ENCODE measurements at places on chromosomes 12 and 14.
A peak's percentile ranks its signal among the peaks of the same experiment; 100 is the strongest.

DNA sequence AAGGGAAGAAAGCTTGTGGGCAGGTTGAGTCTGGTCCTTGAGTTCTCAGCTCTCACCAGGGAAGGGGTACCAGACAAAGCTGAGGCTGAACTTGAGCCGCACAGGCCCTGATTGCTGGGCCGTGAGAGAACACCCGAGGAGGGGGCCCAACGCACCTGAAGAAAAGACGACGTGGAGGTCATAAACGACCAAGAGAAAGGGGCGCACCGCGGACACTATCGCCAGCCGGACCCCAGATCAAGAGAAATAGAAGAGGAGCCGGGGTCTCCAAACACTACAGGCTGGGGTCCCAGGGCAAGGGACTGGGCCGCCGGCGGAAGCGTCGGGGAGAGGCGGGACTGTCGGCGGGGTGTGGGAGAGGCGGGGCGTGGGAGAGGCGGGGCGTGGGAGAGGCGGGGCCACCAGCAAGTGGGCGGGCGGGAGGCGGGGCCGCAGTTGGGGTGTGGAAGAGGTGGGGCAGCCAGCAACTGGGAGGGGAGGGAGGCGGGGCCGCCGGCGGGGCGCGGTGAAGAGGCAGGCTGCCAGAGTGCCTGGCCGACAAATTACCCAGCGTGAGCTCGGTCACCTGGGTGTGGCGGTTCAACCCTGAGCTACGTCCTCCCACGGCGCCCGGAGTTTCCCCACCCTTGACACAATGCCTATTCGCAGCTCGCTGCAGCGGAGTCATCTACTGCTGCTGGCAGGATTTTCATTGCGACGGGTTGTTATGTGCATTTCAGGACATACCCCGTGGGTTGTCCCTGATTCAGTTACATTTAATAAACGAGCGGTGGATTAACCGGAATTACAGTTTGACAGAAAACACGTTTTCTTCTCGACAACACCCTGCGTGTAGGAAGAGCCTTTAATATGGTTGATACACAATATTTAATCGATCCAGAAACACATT is 15.5 kb upstream of the NEMF start:
- peak; percentile 96 for DNase-seq

- DNase-seq, result no peak
These were observed 465.8 kb downstream of the APAF1 start for GRCh38 chr12:99110868-99111267.

DNA sequence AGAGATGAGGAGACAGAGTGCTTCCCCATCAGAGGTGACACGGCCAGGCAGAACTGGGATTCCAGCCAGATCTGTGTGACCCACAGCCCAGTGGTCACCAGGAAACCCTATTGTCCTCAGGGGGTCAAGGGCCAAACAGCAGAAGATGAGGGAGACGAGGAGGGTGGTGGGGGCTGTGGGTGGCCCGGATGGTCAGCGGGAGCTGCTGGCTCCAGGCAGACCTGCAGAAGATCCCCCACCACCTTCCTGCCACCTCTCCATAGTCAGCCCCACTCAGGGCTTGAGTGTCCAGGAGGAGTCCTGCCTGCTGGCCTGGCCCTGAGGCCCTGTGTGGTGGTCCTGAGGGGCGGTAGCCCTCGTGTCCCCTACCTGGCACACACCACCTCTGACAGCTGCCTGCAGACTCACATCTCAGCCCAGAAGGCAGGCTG is 136.8 kb downstream of the CALM1 start:
- no peak for DNase-seq

- no peak for DNase-seq
These were observed 2.1 kb downstream of the ATP2B1 start for GRCh38 chr12:89706551-89706950.

DNA sequence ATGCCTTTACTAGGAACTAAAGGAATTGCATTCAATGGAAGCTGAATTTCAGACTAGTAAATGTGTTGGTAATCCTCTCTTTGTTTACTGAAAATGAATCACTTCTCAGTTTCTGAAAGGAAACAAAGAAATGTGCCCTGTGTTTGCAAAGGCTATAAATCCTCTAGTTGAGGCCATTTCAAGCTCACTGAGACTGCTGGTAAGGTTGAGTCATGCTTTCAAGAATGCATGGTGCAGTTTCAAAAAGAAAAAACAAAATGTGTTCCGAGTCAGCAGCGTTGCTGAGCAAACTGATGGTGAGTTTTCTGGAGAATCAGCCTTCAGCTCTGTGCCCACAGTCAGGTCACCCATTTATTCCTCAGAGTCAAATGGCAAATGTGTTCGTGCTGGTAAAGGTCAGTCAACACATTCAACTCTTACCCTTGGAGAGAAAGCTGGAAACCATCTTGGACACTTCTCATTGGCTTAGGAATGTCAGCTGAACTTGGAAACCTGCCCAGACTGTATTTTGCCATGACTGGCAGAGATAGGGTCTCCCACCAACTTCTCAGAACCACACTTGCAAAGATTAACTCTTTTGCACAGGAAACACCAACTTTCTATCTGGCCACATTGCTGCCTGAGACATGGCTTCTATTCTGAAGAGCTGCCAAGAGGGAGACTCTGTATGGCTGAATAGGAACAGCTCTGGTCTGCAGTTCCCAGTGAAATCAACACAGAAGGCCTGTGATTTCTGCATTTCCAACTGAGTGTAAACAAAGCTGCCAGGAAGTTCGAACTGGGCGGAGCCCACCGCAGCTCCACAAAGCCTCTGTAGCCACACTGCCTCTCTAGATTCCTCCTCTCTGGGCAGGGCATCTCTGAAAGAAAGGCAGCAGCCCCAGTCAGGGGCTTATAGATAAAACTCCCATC is 484.4 kb downstream of the ATP23 start:
- no peak for DNase-seq

GRCh38 chr12:40691913-40692764 is at the start of gene CNTN1:
CNTN1 (plus strand) TSS chr12:40692439.
- no peak for DNase-seq

DNA sequence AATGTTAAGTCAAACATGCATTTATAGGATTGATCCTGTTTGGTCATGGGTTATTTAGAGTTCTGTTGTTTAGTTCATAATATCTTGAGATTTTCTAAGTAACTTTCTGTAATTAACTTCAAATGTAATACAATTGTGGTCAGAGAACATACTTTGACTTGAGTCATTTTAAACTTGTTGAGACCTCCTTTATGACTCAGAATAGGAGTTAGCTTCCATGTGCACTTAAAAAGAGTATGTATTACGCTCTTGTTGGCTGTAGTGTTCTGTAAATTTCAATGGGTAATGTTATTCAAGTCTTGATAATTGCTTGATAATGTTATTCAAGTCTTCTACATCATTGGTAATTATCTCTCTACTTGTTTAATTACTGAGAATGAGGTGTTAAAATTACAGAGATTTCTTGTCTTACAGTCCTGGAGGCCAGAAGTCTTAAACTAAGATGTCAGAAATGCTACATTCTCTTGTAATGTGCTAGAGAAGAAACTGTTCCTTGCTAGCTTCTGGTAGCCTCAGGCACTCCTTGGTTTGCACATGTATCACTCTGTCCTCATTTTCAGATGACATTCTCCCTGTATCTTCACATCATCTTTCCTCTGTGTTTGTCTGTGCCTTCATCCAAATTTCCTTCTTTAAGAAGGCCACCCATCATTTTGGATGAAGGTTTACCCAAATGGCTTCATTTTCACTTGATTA is 197.3 kb downstream of the TMTC3 start:
- no peak for DNase-seq

GRCh38 chr14:87483271-87484260 is 509.4 kb downstream of the GALC start:
- DNase-seq, result no peak
